ENCODE measurements at places on chromosomes 12 and 14.
A peak's percentile ranks its signal among the peaks of the same experiment; 100 is the strongest.

DNA sequence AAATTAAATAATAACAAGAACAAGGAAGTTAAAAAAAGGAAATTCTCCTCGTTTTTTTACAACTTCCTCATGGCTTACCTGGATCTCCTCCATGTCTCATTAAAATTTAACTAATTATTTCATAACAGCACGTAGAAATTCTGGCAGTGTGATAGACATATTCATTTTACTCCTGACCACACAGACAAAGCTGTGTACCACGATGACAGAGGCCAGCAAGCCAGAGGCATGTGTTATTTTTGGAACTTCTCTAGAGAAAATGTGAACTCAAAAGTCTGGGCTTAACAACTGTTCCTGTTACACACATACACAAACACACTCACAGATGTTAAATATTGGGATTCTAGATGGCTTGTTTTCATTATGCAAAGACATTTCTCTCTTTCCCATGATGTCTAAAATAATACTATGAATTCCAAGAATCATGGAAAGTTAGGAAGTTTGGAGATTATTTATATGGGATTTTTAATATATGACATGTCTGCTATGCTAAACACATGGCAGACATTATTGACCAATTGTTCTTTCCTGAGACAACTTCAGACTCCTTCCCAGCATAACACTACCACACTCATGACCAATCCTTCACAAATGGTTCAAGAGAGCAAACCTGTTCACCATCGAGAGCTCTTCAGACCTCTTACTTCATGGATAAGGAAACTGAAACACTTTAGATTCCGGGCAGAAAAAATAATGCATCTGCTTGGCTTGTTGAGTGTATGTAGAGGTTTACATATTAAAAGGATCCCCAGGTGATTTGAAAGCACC is 158.7 kb downstream of the DACT1 start:
- DNase-seq, result no peak

DNA sequence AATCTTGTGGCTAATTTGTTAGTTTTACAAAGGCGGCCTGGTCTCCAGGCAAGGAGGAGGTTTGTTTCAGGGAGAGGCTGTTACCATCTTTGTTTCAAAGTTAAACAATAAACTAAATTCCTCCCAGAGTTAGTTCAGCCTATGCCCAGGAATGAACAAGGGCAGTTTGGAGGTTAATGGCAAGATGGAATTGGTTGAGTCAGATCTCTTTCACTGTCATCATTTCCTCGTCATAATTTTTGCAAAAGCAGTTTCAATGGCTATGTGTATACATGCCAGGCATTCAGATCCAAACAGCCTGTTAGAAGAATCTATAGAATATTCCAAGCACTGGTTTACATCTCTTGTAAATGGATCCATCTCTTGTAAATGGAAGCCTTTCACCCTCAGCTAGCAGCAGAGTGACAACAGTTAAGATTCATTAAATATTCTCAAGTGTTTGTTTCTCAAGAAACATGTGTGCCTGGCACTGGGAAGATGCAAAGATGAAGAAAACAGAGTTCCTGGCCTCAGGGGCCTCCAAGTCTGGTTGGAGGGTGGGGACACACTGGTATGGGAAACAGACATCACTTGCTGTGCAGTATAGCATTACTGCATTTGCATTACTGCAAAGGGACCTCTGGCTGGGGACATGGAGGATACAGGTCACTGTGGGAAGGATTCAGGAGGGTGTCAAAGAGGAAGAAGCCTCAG is 65.8 kb downstream of the RIN3 start:
- no peak for DNase-seq

DNA sequence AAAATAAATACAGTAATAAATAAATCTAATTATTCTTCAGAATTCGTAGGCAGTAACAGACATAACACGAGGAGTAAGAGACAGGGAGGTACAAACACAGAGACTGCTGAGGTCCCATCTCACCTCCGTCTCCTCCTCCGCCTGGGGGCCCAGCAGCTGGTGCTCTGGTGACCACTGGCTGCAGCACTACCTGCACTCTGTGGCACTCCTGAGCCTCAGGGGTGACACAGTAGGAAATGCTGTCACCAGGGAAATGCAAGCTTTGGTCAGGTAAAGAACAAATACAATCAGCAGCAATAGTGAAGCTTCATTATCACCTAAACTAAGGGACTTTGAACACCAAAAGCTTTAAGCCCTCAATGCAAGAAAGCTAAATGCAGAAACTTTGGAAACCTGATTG is 19.6 kb downstream of the GSTZ1 start:
- no peak for DNase-seq

DNA sequence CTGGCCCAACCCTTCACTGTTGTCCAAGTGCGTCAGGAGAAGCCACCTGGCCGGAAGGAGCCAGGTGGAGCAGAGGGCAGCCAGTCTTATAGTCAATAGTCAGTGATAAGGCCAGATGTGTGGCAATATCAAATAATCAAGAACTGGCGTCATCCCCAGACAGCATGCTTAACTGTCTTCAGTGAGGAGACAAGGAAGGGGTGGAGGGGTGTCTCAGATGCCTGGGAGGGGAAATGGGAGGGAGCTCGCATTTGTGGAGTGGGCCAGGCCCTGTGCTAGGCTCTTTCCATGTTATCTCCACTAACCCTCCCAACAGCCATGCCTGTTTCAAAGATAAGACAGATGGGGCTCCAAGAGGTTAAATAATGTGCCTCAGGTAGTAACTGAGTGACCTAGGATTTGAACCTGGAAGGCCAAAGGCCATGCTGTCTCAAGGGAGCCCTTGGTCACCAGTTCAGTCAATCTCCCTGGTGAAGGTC is 48.9 kb upstream of the FOS start:
- peak; percentile 32 for DNase-seq

DNA sequence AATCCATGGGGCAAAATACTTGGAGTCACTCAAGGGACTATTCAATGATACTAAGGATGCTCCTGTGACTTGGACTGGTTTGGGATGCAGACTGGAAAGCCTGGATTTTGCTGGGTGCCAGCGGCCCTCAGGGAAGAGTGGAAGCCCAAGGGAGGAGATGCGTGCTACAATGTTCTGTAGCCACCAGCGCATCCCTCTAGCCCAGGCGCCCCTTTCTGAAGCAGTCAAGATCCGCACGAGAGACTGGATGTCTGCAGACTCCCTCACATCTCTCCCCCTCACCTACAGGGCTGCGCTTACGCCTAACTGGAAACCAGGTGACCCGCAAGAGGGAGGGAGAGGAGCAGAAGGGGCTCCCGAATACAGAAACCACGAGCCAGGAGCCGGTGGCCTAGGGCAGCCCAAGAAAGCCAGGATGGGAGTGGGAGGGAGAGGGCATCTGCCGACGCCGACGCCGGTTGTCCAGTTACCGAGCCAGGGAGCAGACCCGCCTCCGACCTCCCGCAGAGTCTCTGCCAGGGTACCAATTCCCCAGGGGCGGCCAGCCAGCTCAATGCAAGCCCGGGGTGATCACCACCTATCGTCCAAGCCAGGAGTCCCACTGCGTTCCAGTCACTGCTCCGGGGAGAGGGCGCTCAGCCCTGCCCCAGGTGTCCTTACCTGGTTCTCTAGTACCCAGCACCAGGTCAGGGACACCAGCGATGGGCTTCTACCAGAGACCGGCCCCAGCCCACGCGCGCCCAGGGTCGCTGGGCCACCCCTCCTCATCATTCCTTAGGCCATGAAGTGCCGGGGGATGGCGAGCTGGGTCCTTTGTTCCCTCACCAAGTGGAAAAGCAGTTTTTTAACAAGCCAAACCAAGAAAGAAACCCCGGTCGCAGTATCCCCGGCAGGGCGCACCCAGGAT is 1.2 kb downstream of the NTN4 start:
- no peak for DNase-seq

DNA sequence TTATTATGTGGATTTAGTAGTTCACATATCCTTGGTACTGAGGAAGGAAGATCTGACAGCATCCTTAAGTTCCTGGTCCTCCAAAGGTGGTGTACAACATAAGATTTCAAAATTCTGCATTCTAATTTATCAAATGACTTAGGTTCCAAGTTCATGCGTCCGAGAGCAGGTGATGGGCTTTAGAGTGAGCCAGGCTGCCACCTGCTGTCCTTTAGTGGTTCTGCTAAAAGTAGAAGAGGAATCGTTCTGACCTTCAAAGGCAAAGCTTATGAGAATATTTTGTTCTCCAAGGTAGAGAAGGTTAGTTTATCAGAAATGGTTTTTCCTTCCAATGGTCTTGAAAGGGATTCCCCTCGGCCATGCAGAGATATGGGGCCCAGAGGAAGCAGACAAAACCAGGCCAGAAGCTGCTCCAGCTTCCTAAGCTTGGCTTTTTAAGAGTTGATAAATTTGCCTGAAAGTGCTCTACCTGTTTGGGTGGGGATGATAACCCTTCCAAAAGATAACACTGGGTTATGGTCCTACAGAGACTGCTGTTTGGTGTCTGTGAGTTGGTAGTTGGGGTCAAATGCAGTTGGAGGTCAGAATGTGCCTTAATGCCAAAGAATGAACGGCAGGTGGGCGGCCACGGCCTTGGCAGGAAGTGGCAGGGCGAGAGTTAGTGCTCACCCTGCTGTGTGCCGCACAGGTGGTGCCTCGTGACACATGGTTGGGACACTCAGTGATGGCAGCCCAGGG is 29.1 kb upstream of the LRTM2 start:
- DNase-seq, result peak; percentile 67

- DNase-seq, result no peak
These were observed 63.9 kb downstream of the TGFB3 start for GRCh38 chr14:75917946-75918335.

DNA sequence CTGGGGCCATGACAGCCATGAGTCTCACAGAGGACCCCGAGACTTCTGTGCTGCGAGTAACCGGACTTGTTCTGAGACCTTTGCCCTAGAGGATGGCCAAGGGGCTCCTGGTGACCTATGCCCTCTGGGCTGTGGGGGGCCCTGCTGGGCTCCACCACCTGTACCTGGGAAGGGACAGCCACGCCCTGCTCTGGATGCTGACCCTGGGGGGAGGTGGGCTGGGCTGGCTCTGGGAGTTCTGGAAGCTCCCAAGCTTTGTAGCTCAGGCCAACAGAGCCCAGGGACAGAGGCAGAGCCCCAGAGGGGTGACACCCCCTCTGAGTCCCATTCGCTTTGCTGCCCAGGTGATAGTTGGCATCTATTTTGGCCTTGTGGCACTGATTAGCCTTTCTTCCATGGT is 2.1 kb downstream of the DNAJC22 start:
- DNase-seq, result no peak

DNA sequence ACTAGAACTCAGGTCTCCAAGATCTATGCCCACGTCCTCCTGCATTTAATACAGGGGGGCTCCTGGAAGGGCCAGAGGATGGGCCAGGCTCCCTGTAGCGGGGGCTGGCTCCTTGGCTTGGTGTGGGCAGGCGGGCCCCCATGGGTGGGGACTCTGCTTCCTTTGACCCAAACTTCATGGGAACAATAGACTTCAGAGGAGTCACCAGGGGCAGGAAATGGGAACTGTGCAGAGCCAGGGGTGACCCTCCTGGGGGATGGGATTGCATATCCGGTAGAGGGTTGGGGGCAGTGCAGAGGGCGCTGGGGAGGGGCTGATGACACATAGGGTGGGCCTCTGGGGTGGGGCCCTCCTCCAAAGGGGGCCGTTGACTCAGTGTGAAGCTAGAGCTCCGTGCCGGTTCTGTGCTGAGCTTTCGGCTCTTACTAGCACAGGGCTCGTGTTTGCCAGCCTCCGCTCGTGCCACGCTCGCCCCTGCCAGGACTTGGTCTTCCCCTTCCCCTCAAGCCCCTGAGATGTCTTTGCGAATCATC is 4.6 kb downstream of the TEAD4 start:
- no peak for DNase-seq

GRCh38 chr12:12023456-12023855 is 47.3 kb upstream of the BCL2L14 start:
- DNase-seq, result no peak

DNA sequence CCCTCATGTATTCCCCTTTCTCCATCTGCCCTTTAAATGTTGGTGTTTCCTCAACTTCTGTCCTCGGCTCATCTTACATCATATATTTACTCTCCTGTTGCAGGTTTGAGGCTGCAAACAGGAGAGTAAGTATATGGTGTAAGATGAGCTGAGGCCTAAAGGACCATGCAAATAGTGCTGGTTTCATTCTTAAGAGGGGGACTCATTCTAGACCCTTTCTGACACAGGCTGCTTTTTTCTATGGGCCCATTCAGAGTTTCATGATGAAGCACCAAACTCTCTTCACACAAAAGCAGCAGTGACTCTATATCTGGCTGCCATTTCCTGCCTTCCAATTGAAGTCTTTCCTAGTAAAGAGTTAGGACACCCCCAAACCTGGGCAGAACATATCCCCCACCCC is 218.5 kb downstream of the PHLDA1 start:
- no peak for DNase-seq

DNA sequence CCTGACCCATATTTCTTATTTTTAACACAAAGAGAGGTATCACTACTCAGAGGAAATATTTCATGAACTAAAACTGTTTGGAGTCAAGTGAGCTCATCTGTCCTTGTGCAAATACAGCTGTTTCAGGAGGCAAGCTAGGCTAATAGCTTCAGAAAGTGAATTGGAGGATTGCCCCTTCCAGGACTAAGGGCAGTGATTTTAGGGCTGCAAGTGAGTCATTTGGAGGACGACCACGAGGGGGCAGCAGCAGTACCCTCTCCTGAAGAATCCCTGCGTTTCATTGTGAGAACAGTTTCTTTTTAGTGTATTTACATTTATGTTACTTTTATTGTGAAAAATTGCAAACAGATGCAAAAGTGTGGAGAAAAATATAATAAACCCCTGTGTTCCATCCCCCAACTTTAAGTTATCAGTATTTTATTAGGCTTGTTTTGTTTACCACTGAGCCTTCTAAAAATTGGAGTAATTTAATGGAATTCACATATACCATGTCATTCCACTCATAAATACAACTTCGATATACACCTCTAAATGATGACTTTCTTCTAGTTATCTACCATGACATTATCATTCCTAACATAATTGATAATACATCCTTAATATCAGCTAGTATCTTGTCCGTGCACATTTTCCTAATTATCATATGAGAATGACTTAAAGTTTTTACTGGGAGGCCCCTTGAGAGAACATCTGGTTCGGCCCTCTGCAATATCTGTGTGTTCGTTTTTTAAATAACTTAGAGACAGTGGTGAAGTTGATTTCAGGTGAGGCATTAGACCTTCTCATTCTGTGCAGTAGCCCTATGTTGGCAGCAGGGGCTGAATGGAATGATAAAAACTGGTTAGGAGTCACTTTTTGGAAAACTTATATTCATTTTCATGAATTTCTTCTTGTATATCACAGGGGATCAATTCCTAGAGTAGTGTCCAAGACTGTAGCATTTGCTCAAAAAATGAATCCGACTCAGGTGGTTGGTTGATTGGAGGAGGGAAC is 13.7 kb downstream of the FOXJ2 start:
- peak; percentile 80 for DNase-seq

- DNase-seq, result peak; percentile 5
These were observed 268.3 kb upstream of the PRKD1 start for GRCh38 chr14:30195941-30196340.

DNA sequence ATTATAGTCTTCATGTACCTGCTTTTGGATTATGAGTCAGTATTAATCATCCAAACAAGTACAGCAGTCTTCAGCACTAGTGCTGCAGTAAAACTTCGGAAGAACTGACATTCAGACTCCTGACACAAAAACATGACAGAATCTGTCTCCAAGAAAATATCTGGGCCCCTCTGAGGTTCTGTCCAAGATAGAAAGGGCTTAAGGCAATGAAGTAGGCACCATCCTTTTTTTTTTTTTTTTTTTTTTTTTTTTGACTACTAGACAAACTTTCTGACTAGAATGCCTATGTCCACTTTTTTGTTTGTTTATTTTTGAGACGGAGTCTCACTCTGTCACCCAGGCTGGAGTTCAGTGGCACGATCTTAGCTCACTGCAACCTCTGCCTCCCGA is 112.5 kb downstream of the MED13L start:
- no peak for DNase-seq

- no peak for DNase-seq
These were observed at the start of gene TCL1A for GRCh38 chr14:95713596-95714371. TSS of gene TCL1A (minus strand) at chr14:95714125. CDS start at chr14:95714066, 59 bp downstream.

- peak; percentile 56 for DNase-seq
These were observed 75.3 kb upstream of the ZDHHC17 start for GRCh38 chr12:76688631-76689030.
